ENCODE measurements at places on chromosomes 3 and 15.

DNA sequence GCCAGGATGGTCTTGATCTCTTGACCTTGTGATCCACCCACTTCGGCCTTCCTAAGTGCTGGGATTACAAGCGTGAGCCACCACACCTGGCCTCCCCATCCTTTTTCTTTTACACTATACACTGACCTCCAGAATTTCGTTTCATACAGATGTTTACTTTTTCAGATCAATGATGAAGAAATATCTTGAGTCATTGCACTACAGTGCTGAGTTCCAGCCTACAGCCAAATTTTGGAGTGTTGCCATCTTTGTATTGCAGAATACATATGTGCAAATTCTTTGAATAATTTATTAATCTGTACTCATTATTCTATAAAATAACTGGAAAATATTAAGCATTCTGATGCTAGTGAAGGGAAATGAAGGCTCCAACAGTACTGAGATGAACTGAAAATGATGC lies 12.5 kb downstream of the ZPLD1 start:
- DNase-seq, result peak; percentile 20

DNA sequence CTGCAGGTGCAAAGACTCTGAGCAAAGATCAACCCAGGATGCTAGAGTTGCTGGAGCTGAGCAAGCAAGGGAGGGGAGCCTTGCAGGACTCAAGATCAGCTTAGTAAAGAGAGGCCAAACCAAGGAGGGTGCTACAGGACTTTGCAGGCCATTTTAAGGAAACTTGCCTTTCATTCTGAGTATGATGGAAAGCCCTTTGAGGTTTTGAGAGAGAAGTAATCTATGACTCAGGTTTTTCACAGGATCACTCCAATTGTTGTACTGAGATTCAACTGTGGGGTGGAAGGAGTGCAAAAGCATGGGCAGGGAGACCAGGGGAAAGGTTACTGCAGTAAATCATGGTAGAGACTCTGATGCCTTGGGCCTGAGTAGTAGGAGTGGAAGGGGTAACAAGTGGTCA lies 260.4 kb upstream of the GPR149 start:
- DNase-seq, result no peak

- peak; percentile 67 for DNase-seq
Observed at GRCh38 chr3:27628026-27628750, 93.9 kb downstream of the EOMES start.

DNA sequence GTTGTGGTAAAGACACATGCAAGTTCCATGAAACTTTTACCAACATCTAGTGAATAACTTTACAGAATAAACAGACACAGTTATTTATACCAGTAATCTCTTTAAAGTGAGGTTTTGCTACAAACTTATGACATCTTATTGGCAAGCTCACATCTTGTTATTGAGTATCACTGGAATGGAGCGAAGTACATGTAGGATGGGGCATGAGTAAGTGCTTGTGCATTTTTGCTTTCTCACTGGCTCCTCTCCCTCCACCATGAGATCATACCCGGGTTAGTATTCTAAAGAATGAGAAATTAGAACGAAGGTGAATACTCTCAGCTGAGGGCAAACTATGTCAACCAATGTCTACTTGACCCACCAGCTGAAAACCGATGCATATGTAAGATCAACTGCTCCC lies 193.3 kb upstream of the ZNF717 start:
- DNase-seq, result no peak

DNA sequence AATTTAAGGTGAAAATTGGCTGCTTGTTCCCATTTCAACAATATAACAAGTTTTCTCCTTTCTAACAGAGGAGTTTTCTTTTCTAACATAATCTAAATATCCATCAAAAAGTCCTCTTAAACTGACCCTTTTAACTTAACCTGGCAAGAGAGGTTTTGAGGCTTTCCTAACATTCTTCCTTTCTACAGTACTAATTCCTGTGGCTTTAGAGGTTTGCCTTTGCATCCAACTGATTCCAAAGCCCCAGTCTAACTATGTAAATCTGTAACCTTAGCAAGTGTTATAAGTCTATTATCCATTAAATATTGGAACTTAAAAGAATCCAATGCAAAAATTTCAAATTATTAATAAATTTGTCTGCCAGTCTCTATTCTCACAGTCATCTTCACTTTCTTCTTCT lies 134.1 kb downstream of the ISL2 start:
- DNase-seq, result peak; percentile 38

GRCh38 chr15:66452420-66452819 lies 45.1 kb downstream of the SNAPC5 start:
- no peak for DNase-seq

DNA sequence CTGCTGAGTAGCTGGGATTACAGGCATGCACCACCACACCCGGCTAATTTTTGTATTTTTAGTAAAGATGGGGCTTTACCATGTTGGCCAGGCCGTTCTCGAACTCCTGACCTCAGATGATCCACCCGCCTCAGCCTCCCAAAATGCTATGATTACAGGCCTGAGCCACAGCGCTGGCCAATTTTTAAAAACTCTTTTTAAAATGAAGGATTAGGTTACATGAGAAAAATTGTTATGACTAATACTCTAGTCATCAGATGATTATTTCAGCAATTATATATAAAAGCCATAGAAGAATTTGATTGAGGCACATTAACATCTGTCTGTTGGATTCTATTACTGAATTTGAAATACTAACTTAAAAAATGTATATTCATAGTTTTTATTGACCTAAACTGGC lies 134.1 kb upstream of the MNS1 start:
- peak; percentile 68 for DNase-seq

DNA sequence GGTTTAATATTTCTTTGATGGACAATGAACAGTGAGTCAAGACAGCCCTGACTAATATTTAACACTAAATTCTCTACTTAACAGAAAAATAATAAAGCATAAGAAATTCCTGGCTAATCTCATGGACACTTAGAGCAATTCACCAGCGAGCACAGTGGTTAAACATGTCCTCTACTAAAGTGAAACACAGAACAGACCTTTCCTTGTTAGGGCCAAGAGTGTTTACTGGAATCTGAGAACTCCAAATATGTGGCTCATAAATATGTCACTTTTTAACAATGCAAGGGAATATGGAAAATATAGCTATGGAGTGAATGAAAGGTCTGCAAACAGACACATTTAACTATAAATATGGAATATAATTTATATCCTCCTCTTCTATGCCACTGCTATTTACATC lies 18.6 kb upstream of the IGSF10 start:
- DNase-seq, result no peak

DNA sequence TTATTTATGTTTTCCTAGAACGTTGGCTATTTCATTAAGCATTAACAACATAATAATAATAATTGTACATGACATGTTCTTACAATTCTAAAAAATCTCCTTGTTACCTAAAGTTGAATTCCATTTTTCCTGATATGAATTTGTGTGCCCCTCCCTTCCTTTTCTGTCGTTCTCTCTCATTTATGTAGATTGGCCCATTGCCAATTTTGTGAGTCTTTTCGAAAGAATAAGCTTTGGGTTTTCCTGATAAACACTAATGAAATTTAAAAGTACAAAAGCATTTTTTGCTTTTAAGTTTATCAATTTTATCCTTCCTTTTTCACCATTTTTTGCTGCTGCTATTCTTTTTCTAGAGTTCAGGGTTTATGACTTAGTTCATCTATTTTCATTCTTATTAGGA lies 44.9 kb downstream of the PRR23E start:
- DNase-seq, result no peak

DNA sequence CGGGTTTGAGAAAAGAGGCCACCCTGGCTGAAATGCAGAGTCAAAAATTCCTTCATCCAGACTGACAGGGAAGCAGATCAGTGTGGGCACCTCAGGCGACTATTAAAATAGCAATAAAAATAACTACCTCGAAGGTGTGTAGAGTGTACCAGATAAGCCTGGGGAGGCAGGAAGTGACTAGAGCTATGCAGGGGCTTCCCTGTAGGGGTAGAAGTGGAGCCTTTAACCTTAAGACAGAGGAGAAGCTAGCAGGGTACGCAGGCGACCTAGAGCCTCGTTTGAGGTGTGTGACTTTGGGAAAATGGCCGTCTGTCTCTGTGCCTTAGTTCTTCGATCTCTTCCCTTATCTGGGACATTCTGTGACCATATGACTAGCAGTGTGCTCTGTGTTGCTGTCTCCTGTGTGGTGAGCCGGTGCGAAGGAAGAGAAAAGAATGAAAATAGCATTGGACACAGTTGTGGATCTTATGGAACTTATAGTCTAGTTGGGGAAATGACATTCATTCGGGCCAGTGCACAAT lies 17.6 kb downstream of the BHLHE40 start:
- DNase-seq, result no peak

DNA sequence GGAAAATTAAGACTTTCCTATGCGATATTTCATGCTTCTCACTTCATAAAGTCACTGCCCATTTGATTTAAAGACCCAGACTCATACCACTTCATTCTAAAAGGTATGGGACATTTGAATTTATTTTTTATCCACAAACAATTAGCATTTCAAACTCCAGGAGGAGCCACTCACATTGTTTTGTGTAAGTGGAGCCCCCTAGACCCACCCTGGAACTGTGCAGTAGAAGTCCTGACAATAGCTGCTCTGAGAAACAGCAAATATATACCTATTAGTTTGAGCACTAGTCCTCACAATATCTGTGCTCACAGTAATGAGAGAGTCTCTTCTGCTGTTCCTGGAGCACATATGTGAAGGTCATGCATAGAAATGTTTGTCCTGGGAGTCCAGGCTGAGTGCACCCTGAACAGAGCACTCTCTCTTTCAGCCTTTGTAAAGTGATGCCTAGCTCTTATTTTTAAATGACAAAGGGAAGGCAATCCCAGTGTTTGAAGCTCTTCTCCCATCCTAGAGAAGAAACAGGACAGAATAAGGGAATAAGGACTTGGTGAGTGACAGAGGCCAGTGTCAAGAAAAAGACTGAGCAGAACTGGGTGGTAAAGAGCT lies 127.5 kb upstream of the STRIT1 start:
- DNase-seq, result no peak

- DNase-seq, result peak; percentile 88
Observed at GRCh38 chr3:98906230-98906629, 4.7 kb upstream of the DCBLD2 start.

DNA sequence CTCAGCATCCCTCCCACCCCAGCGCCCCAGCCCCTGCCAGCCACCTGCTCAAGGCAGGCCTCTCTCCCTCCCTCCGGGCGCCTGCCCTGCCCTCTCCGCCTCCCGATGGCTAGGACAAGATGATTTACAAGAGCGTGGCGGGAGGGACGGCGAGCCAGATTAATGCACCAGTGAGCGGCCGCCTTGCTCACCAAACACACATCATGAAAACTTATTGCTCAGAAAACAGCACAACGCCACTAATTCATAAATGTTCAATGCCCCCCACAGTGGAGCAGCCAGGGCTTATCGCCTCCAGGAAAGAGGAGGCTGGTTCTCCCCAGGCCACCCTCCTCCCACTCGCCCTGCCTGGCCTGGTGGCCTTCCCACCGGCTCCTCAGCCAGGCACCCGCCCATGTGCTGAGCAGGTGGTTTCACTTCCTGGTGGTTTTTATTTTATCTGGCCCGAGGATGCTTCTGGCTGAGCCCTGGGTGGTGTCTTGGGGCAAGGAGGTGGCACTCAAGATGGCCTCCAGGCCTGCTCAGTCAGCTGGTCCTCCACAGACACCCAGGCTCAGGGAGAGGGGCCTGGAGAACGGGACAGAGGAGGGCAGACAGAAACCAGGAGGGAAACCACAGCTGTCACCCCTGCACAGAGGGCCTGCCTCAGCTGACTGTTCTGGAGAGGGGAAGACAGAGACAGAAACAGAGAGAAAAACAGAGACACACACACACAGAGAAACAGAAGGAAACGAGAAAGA lies 284.9 kb downstream of the UACA start:
- DNase-seq, result no peak

GRCh38 chr3:71917545-71917944 lies 132.6 kb upstream of the PROK2 start:
- no peak for DNase-seq

DNA sequence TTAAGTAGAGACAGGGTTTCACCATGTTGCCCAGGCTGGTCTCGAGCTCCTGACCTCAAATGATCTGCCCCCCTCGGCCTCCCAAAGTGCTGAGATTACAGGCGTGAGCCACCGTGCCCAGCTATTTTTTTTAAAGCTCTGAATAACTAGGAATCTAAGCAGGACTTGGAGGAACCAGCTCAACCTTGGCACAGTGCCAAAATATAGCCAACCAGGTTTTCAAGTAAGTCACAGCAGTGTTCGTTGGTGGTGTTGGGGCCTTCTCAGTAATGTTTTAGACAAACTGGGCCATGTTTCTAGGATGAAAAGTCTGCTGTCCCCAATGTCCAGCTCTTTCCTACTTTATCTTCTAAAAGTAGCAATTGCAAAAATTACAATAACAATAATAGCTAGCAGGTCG lies 6.4 kb upstream of the ADAM10 start:
- no peak for DNase-seq

GRCh38 chr3:171895291-171895690 lies 52.1 kb downstream of the TMEM212 start:
- DNase-seq, result no peak

DNA sequence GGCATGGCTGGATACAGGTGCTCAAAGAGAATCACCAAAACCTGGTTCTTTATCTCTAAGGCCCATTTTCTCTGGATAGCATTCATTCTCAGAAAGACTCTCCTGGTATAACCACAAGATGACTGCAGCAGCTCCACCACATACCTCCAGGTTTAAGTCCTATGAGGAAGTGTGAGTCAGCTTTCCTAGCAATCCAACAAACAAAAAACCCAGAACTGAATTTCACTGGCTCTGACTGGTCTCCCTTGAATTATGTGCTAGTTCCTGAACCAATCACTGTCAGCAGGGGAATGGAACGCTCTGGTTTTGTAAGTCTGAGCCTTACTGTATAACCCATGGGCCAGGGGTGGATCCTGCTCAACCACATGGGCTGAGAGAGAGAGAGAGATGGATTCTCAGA lies 27.2 kb downstream of the MRPL46 start:
- DNase-seq, result peak; percentile 57

DNA sequence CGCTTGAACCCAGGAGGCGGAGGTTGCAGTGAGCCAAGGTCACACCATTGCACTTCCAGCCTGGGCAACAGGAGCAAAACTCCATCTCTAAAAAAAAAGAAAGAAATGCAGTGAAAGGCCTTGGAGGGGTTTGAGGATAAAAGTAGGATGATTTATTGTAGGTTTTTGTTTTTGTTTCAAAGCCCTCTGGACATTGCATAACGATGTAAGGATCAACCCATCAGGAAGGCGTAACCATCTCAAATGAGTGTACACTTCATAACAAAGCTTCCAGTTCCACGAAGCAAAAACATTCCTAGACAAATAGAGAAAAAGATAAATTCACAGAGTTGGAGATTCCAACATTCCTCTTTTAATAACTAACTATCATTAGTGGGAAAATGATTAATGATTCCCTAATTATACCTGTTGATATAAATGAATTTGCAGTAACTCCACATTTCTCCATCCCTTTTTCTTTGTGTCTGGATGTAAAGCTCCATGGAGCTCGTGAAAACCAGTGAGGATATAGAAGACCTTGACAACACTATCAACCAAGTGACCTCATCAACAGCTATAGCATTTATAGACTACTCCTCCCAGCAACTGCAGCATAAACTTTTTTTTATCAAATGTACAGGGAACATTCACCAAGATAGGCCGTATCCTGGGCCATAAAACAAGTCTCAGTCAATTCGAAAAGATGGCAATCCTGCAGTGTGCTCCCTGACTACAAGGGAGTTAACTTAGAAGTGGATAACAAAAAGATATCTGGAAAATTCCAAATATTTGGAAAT lies 48.7 kb upstream of the PPP4R2 start:
- no peak for DNase-seq

GRCh38 chr15:31228980-31229826 lies 97.4 kb upstream of the KLF13 start:
- no peak for DNase-seq

GRCh38 chr3:72105306-72105705 lies 320.4 kb upstream of the PROK2 start:
- DNase-seq, result no peak

All from fibroblast of skin of scalp (primary cell).